ENCODE measurements at places on chromosomes 6 and 20. TPM values are rescaled to one million over a fixed set of nuclear protein-coding genes. Genes with fewer than 3 reads are reported as not detected.

Gene TNF
- total RNA-seq: not detected

Gene CARMIL1
- 75.1 TPM for total RNA-seq

Gene SNAP25
- total RNA-seq: 1.2 TPM

Gene SLC22A7
- 0.80 TPM for total RNA-seq

Gene IYD
- 57.0 TPM for total RNA-seq

DNA sequence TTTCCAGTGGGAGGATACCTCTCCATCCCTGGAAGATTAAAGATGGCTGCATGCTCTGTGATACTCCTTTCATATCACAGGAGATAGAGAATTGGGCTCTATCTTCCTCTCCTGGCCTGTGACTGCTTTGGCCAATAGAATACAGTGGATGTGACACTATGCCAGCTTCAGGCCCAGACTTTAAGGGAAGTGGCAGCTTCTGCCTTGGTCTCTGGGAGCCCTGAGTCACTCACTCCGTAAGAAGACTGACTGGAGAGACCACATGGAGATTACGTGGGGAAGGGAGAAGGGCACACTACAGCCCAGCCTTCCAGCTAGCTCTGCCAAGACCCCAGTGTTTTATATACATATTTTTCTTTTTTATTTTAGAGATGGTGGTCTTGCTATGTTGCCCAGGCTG, 10.4 kb upstream of the MMP9 start:
- DNase-seq: no peak

- no peak for DNase-seq
Observed at GRCh38 chr6:113959235-113959634, 11.7 kb downstream of the HDAC2 start.

DNA sequence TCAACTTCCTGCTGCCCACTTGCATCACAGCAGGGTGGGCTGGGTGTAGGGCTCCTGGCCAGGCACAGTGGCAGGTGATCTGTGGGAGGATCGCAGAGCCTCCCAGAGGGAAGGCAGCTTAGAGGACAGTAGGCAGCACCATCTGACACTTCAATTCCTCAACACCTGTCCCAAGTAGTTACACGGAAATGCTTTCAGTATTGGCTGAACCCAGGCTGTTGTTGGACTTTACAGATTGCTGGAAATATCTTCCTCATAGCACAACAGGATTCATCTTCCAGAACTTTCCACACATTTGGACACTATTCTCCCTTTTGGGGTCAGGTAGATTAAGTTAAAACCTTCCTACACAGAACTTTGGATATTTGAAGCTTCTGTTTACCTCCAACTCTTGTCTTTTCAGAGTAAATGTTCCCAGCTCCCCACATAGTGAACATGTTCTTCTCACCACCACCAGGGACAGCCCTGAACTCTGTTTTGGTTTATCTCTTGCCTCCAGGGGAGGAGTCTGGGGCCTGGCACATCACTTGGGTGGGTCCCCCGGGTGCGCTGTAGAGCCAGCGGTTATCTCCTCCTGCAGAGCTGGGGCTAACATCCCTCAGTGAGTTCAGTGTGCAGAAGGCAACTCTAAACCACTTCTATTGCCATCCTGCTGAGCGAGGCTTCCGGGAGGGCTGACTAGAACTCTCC, 3.5 kb upstream of the SLC22A2 start:
- no peak for DNase-seq

GRCh38 chr20:47921408-47921807, 136.1 kb upstream of the SULF2 start:
- no peak for DNase-seq

- DNase-seq: no peak
Observed at GRCh38 chr6:80472271-80472670, 365.8 kb downstream of the BCKDHB start.

GRCh38 chr6:7828124-7828523, 82.5 kb downstream of the TXNDC5 start:
- DNase-seq: no peak

Measured in Peyer's patch (tissue), 4 donors.